Stimulated activated CD4-positive, alpha-beta T cell treated with anti-CD3 and anti-CD28 coated beads, Interleukin-15, amount 100 ng/mL, for 1 hour (primary cell): ENCODE measurements at places on chromosomes 12 and 14.

DNA sequence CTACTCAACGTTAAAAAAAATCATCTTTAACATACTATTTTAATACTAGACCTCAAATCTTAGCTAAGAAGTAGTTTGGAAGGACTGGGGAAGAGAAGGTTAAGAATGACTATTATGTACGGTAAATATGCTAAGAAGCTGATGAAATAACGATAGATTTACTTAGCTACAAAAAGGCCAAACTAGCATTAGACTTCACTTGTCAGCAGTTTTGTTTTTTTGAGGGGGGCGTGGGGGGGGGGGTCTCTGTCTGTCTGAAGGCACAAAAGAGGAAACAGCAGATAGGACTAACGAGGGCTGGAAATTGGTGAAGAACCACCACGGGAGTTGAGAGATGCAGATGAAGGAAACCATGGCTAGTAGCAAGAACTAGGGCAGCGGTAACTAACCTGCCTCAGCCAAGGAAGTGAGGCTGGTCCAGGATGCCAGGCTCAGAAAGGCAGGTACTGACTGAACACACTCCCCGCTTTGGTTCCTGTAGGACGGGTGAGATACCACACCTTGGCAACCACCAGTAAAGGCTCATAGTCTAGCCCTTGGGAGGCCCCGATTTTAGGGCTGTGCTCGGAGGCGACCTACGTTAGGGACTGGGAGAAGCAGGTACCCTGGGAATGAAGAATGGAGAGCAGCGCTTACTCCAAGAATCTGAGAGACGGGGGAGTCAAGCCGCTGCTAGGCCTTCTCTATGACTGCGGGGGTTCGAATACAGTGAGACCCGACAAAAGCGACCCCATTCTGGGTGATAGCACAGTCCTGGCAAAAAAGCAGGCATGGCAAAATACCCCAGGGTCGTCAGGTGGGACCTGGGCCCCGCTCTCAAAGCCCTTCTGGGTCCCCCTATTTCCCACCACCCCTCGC is 675 bp downstream of the NEDD8 start:
- no peak for DNase-seq

DNA sequence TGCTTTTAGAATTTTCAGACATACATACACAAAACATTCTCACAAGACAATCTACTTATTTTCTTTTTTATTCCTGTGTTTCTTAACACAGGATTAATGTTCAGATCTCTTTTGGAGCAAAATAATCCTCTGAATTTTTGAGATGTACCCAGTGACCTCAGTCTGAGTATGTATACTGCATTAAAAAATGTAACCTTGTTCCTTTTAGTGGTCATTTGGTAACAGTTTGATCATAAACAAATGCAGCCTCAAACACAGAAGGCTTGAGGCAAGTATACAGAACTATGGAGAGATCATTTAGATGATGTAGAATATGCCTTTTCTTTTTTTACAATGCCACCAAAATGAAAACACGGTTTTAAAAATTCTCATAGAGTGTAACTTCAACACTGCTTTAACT is 9.7 kb downstream of the HIF1A start:
- no peak for DNase-seq

DNA sequence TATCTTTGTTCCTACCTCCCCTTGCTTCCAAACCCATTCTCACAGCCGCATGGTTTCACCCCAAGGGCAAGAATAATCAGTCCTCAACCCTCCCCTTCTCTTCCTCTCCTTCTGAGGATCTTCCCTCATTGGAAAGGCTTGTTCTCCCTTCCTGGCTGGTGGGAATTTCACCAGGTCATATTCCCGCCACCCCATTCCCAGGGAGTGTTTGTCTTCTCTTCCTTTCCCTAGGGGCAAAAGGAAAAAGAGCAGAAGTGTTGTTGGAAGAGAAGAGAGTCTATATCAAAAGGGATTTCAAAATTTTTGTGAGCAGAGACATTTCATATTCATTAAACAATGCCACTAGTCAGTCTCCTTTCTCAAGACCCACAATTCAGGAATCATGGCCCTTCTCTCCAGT is 176.9 kb downstream of the ANO2 start:
- no peak for DNase-seq

DNA sequence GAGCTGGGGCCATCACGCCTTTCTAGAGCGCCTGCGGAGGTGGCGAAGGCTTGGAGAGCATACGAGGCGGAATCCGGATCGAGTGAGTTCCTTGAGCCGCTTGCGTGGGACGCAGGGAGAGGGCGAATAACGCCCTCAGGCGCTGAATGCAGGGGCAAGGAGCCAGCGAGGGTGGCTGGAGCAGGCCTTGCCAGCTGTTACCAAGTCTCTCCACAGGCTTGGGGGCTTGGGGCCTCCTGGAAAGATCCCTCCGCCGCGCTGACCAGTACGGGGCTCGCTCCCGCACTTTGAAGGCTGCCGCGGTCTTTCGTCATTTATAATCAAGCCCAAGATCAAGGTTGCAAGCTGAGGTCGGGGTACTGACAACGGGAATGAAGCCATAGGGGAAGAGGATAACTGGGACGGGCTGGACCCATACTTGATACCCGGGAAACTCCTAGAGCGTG is 1.2 kb downstream of the FLRT2 start:
- DNase-seq, result no peak

- DNase-seq, result no peak
Measured at GRCh38 chr14:80906946-80907345, 34.6 kb downstream of the CEP128 start.

- no peak for DNase-seq
Measured at GRCh38 chr14:93042968-93043940, 72.5 kb downstream of the ITPK1 start.

- no peak for DNase-seq
Measured at GRCh38 chr12:64931321-64931720, 106.9 kb downstream of the TBC1D30 start.

GRCh38 chr14:61147831-61148549 is 133.1 kb downstream of the TMEM30B start:
- no peak for DNase-seq
